RPMI7951 (cell line): ENCODE measurements at places on chromosomes 2 and 18.

DNA sequence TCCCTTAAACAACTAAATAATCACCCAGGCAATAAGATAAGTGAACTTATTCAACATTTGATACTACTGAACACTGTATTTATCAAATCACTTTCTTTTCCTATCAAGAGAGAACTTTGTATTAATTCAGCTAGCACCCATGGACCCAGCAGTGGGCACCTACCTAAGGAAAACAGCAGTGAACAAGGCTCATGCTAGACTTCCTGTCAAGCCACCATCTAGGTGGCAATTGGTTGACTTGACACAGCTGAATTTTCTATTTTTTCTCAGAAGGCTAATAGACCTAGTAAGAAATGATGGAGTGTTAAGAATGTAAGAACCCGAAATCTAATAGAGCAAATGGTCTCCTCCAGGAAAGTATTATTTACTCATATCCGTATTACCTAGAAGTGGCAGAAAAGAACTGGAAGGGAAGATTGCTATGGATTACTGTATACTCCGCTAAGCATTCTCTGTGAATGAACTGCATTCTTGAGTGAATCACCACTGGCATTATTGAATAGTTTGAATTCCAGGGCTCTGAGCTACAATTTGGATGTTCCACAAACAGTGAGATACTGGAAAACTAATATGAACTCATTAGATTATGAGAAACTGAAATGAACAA is 988.2 kb upstream of the CDH2 start:
- peak; percentile 85 for DNase-seq

- no peak for DNase-seq
These were observed 149.7 kb downstream of the GLI2 start for GRCh38 chr2:120885321-120885720.

GRCh38 chr2:108981846-108982245 is 7.2 kb downstream of the EDAR start:
- DNase-seq, result no peak

DNA sequence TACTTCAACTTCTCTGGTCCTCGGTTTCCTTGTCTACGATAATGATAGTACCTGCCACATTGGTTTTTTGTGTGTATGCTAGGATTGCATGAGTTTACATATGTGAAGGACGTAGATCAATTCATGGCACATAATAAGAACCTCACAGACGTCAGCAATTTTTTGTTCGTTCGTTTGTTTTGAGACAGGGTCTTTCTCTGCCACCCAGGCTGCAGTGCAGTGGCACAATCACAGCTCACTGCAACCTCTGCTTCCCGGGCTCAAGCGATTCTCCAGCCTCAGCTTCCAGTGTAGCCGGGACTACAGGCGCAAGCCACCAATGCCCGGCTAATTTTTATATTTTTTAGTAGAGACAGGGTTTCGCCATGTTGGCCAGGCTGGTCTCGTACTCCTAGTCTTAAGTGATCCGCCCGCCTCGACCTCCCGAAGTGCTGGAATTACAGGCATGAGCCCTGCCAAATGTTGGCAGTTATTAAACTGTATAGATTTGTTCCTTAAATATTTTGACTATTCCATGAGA is 756 bp upstream of the SLC35F5 start:
- peak; percentile 2 for DNase-seq

DNA sequence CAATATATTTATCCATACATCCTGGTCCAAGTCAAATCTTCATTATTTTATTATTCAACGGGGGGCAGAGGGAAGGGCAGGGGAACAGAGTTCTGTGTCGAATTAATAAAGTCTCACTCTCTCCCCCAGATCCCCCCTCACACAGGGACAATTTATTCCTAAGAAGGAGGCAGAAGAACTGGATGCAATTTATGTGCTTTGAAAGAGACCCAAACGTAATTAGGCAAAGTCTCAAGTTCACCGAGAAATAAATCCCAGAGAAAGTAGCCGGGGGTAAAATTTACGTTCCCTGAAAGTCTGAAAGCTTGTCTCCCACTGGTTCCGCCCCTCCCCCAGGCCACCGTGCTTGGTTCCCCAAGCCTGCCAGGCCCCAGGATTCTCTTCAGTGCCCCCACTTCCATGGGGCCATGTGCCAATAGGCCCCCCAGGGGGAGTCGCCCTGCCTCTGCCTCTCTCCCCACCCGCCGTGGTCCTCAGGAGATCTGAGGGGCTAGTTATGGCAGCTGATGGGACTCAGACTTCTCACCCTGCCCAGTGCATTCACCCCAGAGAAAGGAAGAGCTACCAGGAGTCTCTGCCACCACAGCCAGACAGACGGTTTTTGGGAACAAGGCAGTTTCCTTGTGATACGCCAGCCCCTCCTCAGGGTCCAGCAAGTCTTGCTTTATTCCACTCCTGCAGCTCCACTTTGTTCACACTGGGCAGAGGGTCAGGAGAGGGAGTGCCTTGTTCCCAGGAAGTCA is 215.5 kb downstream of the CYP26B1 start:
- no peak for DNase-seq

GRCh38 chr2:30628341-30628740 is 178.9 kb downstream of the CAPN13 start:
- no peak for DNase-seq

GRCh38 chr18:22174341-22175145 is 5.2 kb downstream of the GATA6 start:
- DNase-seq, result no peak

- no peak for DNase-seq
These were observed 279.7 kb downstream of the MBD2 start for GRCh38 chr18:53944721-53945120.

- no peak for DNase-seq
These were observed 10.3 kb downstream of the STK11IP start for GRCh38 chr2:219607931-219608330.

- no peak for DNase-seq
These were observed 40.0 kb upstream of the GPC1 start for GRCh38 chr2:240395448-240395847.

DNA sequence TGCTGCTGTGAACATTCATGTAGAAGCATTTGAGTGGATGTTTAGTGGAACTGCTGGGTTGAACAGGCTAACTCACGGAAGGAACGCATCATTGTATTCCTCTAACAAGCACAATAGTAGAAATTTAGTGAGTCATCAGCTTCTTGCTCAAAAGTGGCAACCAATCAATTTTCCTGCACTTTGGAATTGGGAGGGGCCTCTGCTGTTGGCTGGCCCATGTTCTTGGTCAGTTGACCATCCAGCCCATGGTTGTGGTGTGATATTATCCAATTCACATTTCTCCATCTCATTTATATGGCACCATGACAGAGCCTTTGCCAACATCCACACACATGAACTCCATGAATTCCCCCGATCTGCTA is 95.0 kb downstream of the TNFRSF11A start:
- peak; percentile 74 for DNase-seq
